ENCODE measurements at places on chromosomes 6 and 20. TPM values are rescaled to one million over a fixed set of nuclear protein-coding genes. Genes with fewer than 3 reads are reported as not detected.

SCRT2 gene
- not detected for total RNA-seq

- no peak for DNase-seq
Measured at GRCh38 chr6:20213271-20213798, 1.1 kb upstream of the MBOAT1 start.

- no peak for DNase-seq
Measured at GRCh38 chr6:128515550-128516513, 4.6 kb downstream of the PTPRK start.

DNA sequence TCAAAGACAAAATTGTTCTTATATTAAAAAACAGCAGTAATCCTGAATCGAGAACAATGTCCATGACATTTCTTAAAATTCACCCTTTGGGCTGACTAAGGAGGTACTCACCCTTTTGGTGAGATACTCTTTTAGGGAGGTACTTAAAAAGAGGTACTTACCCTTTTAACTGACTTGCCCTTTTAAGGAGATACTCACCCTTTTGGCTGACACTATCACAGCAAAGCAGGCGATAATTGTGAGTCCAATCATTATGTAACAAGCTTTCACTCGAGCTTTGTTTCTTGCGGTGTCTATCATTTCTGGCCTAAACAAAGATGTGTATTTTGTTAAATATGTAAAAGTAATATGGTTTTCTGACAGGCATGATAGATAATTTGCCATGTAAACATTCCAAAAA, 3.7 kb downstream of the FAM162B start:
- no peak for DNase-seq

DNA sequence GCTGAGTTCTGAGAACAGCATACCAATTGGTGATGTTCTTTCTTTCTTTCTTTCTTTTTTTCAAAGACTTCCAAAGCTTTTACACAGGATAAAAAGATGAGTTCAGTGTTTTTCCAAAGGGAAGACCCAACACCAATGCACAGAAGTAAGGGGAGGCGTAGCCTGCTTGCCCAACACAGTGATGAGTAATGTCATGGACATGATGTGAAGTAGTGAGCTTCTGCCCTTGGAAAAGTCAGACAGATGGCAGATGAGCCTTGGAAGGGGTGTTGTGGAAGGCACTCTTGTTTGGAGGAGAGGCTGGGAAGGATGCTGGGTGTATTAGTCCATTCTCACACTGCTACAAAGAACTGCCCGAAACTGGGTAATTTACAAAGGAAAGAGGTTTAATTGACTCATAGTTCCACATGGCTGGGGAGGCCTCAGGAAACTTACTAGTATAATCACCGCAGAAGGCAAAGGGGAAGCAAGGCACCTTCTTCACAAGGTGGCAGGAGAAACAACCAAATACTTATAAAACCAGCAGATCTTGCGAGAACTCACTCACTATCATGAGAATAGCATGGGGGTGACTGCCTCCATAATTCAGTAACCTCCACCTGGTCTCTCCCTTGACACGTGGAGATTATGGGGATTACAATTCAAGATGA, 12.6 kb downstream of the LRP11 start:
- DNase-seq, result no peak

DNA sequence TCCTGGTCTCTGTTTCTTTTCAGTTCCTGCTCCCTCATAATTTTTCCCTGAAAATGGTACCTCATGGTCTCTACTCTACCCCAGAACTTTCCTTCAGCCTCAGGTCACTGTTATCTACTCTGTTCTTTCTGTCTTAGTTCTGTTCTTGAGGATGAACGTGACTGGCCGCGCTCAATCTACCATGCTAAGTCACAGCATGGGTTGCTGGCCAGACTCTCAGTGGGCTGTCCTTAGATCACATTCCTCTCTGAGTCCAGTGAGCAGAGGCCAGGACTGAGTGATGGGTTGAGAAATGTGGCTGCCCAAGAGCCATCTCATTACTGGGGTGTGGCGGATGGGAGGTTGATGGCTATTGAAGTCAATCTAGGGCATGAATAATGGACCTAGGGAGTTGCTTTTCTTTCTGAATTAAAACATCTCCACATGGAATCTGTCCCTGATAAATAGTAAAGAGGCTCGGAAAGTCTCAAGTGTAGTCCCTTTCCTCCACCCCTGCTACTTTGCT, 164.0 kb upstream of the DTNBP1 start:
- no peak for DNase-seq

DNA sequence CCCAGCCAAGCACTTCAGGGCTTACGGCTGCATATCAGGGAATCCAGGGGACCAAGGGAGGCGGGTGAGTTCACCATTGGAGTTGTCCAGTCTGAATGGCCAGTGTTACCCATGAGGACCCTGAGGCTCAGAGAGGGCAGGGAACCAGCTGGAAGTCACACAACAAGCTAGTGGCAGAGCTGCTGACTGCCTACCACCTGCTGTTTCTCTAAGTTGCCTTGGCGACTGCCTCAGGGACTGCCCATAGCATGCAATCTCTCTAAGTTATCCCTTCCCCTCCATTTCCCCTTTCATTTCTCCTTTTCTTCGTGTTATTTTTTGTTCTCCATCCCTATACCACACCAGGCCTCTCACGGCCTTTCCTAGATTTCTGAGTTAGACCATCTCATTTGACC, 71.8 kb upstream of the SIRPA start:
- DNase-seq, result no peak

All from mucosa of gallbladder (tissue), 1 donor.